ENCODE measurements at places on chromosomes 6 and 20.

DNA sequence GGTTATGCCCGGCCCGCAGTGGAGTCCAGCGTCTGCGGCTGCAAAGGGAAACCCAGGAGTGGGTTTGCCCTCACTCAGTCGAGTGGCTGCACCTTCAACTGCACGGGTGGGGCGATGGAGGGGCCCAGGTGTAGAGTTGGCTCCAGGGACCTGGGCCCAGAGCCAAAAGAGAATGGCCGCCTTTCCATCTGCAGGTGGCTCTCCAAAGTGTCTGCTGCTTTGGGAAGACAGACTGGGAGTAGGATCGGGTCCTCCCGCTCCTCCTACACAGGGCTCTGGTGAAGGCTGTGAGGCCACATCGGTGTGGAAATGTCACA, 80.1 kb downstream of the PTPN1 start:
- DNase-seq, result no peak

DNA sequence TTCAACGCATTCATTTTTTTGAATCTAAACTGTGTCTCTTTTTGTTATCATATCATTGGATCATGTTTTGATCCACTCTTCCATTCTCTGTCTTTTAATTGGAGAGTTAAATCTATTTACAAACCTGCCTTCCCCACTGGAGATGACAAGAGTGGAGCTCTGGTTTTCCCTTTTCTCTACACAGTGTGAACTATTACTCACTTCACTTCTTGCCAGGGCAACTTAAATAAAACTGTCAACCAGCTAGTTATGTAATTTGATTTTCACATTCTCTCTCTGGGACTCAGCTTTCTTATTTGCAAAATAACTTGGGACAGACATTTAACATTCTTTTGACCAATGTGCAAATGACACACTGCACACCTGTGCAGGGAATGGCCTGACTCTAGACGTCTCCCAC, 230.8 kb upstream of the CST7 start:
- no peak for DNase-seq

- DNase-seq, result no peak
Observed at GRCh38 chr6:52284131-52284459, 447 bp downstream of the MCM3 start.

DNA sequence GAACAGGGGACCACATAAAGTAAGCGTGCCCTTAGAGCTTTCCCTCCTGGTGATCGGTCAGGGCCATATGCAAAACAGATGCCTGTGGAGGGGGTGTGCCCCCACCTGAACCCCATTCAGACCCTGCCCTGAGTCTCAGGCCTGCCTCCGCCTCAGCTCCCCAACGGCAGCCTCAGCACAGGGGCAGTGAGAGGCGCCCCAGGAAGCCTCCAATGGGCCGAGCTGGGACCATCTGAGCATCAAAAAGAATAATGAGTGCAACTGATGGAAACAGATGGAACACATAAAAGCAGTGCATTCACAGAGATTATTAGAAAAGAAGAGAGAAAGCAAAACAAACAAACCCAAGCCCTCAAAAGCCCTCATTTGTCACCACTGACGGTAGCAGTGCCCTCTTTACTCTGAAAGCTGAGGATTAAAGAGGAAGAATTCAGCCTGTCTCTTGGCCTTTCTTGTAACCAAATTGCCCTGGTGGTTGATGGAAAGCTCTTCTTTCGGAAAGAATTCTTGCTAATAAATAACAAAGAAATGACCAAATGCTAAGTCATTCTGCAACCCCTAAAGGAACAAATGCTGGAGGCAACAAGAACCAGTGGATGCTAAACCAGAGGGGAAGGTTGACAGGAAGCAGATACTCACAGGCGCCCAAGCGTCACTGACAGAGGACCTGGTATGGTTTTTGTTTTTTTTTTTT, 6.8 kb downstream of the ADISSP start:
- DNase-seq, result no peak

GRCh38 chr20:2747676-2748235, 52.7 kb downstream of the CPXM1 start:
- DNase-seq, result no peak

GRCh38 chr6:24072038-24072746, 53.8 kb upstream of the NRSN1 start:
- DNase-seq, result no peak

GRCh38 chr6:107423474-107423990, 35.8 kb downstream of the PDSS2 start:
- no peak for DNase-seq

- no peak for DNase-seq
Observed at GRCh38 chr20:8755340-8756118, 313.4 kb upstream of the PLCB4 start.

- DNase-seq, result no peak
Observed at GRCh38 chr6:150315626-150316025, 53.2 kb upstream of the IYD start.

GRCh38 chr6:120774275-120774674, 560.0 kb downstream of the TBC1D32 start:
- DNase-seq, result no peak

DNA sequence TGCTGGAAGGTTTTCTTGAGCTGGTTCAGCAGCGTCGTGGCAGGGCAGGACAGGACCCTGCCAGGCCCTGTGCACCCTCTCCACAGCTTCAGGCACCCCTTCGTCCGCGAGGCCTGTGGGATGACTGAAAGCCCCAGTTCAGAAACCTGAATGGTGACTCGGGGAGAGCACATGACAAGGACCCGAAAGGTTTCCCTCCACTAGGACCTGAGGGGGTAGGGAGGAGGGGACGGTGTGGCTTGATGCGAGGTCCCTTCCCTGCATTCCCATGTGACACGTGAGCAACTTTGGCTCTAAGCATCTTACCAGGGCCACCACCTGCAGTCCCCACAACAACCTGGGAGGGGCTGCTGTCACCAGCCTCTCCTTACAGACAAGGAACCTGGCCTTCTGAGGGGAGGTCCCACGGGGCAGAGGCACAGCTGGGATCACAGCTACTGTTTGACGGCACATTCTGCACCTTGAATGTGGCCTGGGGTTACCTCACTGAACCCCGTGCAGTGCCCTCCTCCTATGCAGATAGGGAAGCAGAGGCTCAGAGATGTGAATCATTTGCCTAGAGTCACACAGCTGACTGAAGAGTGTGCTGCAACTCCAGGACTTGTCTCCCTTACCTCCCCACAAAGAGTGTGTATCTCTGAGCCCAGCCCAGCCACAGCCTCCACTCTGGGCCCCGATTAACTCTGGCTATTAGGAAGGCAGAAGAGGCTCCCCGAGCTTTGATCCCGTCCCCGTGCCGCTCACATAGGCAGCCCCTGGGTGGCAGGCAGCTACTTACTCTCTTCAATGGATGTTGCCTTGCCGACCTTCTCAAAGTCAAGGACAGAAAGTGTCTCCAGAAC, 84.6 kb downstream of the PTPN1 start:
- no peak for DNase-seq

- no peak for DNase-seq
Observed at GRCh38 chr20:60573003-60573680, 614.9 kb downstream of the CDH26 start.

DNA sequence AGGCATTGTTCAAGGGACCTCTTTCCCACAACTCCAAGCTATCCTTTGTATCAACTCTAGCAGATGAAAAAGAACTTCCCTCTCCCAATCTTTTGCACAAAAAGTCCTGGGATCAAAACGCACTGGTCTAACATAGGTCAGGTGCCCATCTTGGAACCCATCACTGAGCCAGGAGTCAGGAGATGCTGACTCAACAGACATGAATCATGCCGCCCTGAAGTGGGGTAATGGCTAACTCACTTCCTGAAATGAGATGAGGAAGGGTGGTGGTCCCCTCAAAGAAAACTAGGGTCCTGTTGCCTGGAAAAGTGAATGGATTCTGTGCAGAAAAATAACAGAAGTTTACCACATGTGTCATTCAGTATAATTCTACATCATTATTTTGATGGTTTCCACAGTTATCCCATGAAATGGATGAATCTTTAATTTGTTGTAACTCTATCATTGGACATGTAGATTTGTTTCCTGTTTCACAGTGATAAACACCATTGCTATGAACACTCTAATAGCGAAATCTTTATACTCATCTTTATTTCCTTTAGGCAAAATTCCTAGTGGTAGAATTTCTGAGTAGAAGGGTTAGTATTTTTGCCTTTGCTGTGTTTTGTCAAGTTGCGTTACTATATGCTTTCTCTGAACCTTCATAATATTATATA, 151.3 kb downstream of the SLC16A10 start:
- no peak for DNase-seq

DNA sequence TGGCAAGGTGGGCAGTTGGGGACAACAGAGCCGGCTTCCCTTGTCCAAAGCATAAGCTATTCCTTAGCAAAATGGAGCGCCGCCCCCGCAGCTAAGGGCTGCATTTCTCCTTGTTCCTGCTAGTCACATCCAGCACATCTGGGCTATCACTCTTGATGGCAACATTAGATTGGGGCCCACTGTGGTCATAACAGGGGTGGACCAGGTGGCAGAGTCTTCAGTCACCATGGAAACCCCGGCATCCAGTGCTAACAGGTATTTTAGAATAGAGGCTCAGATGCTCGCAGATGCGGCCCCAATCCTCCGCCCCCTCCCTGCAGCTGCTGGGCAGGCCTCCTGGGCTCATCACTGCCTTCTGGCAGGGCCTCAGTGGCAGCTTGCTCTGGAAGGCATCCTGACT, 168.2 kb upstream of the PROKR2 start:
- DNase-seq, result no peak

GRCh38 chr6:168791917-168792316, 350.9 kb downstream of the SMOC2 start:
- no peak for DNase-seq

GRCh38 chr6:16743664-16744210, 17.5 kb downstream of the ATXN1 start:
- DNase-seq, result no peak

DNA sequence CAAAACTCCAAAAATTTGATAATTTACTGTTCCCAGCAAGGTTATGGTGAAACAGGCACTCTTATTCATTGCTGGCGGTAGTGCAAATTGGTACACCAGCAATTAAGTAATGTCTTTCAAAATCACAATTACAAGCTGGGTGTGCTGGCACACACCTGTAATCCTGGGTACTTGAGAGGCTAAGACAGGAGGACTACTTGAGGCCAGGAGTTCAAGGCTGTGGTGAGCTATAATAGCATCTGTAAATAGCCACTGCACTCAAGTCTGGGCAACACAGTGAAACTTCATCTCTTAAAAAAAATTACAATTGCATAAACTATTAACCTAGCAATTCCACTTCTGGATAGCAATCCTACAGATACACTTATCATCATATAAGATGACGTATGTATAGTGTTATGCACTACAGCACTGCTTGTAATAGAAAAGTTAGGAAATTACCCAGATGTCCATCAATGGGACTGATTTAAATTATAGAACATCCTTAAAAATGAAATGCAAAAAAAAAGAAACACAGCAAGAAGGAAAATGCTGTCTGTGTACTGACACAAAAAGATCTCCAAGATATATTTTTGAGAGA, 31.4 kb downstream of the NCOA6 start:
- DNase-seq, result no peak

DNA sequence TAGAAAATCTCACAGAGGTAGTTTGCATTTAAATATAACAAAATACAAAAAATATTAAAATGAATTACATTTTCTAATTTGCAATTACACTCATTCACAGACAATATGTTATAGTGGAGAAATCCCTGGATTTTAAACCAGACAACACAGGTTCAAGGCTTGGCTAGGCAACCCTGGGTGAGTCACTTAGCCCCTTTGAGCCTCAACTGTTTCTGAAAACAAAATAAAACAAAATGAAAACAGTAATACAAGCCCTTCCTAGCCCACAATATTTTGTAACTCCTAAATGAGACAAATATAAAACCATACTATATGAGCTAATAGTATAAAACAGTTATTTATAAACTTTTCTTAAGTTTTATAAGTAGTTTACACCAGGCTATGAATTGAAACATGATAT, 41.0 kb downstream of the UQCC1 start:
- no peak for DNase-seq

DNA sequence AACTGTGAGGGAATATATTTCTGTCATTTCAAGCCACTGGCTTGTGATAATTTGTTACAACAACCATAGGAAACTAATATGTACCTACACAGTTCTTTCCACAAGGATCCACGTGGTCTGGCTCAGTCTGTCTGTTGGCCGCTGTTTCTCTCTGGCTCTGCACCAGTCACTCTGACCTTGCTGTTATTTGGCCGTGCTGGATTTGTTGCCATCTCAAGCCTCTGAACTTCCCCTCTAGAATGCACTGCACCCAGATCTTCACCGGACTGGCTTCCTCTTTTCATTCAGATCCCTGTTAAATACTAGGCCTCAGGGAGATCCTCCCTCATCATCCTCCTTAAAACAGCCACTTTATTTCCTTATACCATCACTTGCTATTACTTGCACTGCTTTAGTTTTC, 446.8 kb downstream of the TFAP2B start:
- DNase-seq, result no peak

- peak; percentile 89 for DNase-seq
Observed at GRCh38 chr6:45609141-45609638, 231.5 kb upstream of the SUPT3H start.

- peak; percentile 94 for DNase-seq
Observed at GRCh38 chr6:137873273-137873762, 6.3 kb downstream of the TNFAIP3 start.

- DNase-seq, result no peak
Observed at GRCh38 chr6:1383729-1384548, 5.4 kb upstream of the FOXF2 start.

GRCh38 chr6:45423824-45424450, 46.2 kb upstream of the SUPT3H start:
- no peak for DNase-seq

- DNase-seq, result no peak
Observed at GRCh38 chr6:145547594-145548335, 187.6 kb downstream of the EPM2A start.

DNA sequence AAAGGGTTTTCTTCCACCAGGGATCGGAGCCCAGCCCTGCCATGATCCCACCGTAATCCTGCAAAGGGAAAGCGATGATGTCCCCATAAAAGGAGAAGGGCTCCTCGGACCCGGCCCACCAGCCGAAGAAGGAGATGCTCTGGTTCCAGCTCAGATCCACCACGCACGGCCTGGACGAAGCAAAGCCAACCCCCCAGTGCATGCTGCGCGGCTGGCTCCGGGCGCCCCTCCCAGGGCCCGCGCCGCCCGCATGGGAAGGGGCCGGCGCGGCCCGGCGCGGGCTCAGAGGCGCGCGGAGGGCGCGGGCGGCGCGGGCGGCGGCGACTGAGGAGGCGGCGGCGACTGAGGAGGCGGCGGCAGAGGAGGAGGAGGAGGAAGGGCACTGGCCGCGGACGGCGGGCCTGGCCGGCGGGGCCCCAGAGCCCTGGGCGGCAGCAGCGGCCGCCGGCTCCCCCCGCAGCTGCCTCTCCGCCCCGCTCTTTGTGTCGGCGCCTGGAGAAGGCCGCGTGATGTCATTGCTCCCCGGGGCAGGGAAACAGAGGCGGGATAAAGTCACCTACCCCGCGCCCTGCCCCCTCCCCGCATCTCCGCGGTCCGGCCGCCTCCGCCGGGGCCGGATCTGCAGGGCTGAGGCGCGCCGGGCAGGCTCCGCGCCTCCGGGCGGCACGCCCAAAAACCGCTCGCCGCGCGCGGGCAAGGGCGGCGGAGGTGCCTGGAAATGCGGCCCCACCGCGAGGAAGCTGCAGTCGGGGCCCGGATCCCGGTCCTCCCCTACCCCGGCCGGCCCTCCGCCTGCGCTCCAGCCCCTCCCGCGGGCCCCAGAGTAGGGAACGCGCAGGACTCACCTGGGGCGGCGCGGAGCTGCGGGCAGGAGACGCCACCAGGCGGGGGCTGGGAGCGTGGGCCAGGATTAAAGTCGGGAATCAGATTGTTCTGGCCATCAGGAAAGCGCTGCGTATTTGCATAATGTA, at the start of gene FAXC:
TSS of gene FAXC (minus strand) at position 504 of the 971 bp plus-strand sequence. CDS start at position 202, 302 bp downstream.
- DNase-seq, result no peak

GRCh38 chr6:82712389-82712788, 348.8 kb downstream of the TPBG start:
- DNase-seq, result no peak
